ENCODE measurements at places on chromosomes 11 and 22.

DNA sequence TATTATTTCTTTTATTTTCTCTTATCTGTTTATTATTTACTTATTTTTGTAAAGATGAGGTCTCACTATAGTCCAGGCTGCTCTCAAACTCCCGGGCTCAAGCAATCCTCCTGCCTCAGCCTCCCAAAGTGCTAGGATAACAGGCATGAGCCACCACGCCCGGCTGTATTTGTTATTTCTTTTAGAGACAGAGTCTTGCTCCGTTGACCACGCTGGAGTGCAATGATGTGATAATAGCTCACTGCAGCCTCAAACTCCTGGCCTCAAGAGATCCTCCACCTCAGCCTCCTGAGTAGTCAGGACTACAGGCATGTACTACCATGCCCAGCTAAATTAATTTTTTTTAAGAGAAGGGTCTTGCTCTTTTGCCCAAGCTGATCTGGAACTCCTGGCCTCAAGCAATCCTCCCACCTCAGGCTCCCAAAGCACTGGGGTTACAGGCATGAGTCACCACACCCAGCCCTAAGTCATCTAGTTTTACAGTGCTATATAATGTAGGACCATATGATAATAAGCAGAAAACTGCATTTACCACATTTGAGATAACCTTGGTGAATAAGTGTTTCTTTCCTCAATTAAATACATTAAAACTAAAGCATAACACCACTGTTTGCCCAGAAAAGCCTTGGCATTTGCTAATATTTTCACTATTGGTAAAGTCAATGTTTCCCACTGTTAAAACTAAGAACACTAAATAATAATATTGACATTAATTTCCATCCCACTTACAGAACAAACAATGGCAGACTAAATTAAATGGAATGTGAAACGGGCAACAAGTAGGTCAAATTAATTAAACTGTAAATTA lies 127.5 kb downstream of the SIK3 start:
- DNase-seq = no peak

GRCh38 chr11:57278721-57279095 lies 41.7 kb upstream of the APLNR start:
- DNase-seq = no peak

DNA sequence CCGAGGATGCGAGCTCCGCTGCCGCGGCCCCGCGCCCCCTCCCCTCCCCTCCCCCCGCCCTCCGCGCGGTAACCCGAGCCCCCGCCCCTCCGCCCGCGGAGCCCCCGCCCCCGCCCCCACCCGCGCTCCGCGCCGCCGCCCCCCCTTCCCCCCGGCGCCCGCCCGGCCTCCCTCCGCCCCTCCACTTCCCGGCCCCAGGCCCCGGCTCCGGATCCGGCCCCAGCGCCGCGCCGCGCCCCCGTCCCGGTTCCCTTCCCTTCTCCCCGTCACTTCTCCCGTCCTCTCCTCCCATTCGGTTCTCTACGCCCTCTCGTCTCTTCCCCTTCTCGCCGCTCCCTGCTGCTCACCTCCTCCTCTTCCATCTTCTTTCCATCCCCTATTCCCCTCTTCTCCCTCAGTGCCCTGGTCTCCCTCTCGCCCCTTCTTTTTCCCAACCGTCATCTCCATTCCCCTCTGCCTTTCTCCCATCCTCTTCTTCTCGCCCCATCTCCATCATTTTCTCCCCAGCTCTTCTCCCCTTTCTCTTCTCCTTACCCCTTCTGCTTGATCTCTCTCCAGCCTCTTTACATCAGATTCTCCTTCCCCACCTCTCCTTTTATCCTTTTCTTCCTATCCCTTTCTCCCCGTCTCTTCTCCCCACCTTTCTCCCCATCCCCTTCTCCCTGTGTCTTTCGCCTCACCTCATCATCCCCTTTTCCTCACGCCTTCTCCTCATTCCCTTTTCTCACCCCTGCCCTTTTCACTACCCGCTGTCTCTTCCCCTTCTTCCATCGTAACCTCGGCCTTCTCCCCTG lies at the start of gene DCHS1:
DCHS1 (minus strand) TSS at position 20 of the 794 bp plus-strand sequence. CDS start 14,196 bp downstream, outside the sequence.
- no peak for DNase-seq

DNA sequence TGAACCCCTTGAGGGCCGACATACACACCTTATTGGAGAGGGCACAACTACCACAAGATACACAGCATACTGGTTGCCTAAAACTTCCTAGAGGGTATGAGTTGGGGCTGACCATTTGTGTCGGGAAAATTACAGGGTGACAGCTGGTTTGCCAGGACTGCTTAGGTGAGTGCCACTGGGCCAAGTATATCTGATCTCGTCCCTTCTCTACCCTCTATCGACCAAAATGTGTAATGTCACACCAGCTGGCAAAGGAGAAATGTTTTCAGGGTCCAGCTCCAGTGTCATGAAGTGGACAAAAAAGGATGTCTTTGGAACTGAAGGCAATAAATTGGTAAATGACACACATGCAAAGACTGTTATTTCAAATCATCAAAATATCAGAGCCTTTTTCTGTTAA lies 126.1 kb downstream of the PGR start:
- no peak for DNase-seq

- DNase-seq = no peak
Observed at GRCh38 chr11:66292543-66293332, 1.0 kb downstream of the TMEM151A start.

DNA sequence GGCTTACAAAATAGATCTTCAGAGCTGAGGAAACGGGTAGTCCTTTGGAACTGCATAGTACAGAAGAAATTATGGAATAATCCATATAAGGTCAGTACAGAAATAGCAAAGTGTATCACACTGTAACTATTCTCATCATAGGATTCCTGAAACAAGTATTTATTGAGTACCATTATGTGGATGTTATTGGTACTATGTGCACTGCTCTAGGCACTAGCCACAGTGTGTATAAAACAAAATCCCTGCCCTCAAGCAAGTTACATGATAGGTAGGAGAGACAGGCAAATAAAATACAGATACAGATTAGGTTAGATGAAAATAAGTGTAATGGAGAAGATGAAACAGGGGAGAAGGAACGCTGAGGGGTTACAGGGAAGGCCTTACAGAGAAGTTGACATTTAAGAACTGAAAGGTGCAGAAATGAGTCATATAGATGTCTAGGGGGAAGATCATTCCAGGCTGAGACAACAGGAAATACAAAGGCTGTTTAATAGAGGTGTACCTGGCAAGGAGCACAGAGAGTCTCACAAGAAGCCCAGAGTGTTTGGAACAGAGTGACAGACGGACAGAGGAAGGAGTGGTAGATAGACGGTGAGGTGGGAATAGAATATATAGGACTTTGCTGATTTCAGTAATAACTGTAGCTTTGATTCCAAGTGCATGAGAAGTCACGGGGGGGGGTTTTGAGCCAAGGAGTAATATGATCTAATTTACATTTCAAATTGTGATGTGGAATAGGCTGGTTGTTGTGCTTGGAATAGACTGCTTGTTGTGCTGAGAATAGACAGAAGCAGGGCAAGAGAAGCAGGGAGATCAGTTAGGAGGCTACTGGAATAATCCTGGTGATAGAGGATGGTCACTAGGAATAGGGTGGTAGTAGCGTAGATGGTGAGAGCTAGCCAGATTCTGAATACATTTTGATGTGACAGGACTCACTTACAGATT lies 13.7 kb downstream of the RNF141 start:
- no peak for DNase-seq

DNA sequence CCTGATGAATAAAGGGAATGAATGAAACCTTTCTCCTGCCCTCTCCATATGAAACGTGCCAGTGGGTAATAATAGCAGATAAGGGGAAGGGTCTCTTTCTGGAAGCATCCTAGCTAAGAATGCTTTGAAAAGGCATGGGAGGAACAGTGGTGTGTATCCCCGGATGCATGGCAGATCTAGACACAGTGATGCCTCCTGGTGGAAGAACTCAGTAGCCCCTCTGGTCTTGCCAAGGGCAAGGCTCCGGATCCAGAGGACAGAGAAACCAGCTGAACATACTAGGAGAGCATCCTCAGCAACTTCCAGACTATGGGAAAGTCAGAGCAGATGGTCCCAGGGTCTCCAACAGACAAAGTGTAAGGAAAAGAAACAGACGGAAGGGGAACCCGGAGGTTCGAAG lies 6.4 kb downstream of the BAIAP2L2 start:
- no peak for DNase-seq

DNA sequence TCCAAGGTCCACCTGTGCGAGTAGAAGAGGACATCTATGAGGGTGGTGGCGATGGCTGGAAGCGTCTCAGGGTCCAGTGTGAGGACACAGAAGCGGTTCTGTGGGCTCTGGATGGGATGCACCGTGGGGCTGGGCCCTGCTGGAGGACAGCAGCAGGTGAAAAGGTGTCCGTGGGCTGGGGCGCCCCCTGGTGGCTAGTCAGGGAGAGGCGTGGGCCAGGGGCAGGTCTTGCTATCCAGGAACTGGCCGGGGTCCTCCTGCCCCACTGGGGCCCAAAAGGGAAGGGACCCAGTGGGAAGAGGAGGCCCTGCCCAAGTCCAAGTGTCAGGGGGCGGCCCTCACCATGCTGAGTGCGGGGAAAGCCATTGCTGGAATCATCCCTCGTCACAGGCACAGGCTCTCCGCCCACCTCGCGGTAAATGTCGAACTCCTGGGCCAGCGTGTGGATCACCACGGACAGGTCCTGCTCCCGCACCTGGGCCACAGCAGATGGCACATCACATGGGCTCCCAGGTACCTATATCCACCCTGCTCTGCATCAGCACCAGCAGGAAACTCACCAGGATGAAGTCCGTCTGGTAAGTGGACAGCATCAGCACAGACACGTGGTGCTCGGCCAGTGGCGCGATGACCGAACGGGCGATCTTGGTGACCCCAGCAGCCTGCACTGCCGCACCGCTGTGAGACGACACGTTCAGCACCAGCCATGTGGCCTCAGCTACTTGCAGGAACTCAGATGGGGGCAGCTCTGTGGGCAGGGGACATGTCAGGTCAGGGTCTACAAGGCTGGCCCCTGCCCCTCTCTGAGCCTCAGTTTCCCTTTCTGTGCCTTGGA lies 2.3 kb downstream of the CASTOR1 start:
- peak; percentile 93 for DNase-seq

DNA sequence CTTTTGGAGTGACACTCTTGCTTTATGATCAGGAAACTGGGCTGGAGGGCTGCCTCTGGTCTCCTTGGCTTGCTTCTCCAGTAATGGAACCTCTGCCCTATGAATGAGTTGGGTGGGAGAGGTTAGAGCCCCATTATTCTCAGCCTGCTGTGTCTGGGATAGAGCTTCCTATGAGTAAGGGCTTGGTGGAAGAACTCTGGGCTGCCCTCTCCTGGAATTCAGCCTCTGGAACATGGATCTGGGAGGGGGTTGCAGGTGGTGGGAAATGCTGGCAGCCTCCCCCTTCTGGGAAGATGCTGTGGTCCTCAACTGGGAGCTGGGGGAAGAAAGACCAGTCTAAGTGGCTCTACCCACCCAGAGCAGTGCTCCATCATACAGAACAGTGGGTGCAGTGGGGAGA lies 81.8 kb upstream of the SYN3 start:
- DNase-seq = no peak

DNA sequence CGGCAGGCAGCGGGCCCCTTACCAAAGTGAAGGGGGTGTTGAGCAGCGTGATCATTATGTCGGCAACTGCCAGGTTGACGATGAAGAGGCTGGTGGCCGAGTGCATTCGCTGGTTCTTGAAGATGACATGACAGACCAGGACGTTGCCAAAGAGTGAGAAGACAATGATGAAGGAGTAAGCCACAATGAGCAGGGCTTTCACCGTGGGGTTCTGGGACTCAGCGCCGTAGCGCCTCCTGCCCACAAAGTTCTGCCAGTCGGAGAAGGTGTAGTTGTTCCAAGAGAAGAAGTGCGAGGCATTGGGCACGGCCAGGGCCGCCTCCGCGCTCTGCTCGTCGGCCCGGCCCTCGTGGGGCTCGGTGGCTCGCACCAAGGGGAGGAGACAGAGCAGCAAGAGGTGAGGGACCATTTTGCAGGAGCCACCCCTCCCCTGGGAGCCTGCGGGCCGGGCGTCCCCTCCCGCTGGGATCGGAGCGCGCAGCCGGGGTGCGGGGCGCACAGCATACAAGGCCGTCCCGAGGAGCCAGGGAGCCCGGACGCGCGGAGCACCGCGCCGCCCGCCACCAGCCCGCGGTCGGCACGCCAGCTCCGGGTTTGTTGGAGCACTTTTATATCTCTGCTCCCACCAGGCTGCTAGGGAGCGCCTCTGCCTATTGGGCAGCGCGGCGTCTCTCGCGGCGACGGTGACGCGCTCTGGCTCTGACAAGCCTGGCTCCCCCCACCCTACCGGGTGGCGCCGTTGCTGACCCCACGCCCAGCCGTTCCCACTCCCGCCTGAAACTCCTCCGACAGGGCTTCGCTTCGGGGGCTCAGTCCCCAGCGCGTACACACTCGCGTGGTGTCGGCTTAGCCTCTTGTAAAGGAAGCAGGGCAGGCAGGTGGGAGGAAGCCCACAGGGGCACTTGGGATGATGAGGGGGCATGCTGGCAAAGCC lies at the start of gene GPR83:
GPR83 (minus strand) TSS at position 581 of the 934 bp plus-strand sequence; CDS start at position 409, 172 bp downstream.
- DNase-seq = no peak

- DNase-seq = peak; percentile 58
Observed at GRCh38 chr22:42964994-42965699, 49.8 kb downstream of the PACSIN2 start.

DNA sequence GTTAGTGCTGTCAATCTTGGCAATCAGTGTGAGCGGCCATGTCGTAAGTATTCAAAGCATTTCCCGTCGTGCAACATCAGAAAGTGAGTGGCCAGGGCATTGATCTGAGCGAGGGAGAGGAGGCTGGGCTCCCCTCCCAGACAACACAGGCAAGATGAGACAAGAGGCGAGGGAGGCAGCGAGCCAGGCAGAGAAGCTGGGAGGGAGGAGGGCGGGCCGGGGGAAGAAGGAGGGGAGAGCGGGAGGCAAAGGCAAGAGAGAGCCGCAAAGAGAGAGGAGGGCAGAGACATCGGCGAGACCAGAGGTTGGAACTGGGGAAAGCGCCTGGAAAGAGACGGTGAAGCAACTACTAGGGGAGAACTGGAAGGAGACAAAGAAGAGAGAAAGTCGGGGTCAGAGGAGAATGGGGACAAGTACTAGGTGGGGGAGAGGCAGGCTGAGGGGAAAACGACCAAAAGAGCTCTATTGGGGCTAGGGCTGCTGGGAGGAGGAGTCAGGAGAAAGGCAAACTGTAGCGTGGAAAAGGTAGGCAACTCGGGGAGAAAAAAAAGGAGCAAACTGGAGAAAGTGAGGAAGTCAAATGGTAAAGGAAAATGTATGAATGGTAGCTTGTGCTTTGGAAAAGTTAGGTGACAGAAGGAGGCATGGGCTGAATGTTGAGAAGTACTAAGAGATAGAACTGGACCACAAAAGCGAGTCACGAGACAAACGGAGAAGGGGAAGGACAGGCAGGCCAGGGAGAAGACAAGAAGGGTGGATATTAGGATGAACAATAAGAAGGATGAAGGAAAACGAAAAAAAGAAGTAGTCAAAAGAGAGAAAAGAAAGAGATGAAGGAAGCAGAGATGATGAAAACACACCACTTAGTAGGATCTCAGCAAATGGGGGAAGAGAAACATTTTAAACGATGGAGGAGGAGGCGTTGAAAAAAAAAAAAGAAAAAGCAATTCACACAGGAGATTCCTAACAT lies 130.5 kb upstream of the C11orf58 start:
- DNase-seq = no peak

All from activated naive CD8-positive, alpha-beta T cell treated with anti-CD3 and anti-CD28 coated beads, Interleukin-2, amount 50 U/mL, for 24 hours (primary cell).